ENCODE measurements at places on chromosomes 2 and 18. TPM values are rescaled to one million over a fixed set of nuclear protein-coding genes. Genes with fewer than 3 reads are reported as not detected.

DNA sequence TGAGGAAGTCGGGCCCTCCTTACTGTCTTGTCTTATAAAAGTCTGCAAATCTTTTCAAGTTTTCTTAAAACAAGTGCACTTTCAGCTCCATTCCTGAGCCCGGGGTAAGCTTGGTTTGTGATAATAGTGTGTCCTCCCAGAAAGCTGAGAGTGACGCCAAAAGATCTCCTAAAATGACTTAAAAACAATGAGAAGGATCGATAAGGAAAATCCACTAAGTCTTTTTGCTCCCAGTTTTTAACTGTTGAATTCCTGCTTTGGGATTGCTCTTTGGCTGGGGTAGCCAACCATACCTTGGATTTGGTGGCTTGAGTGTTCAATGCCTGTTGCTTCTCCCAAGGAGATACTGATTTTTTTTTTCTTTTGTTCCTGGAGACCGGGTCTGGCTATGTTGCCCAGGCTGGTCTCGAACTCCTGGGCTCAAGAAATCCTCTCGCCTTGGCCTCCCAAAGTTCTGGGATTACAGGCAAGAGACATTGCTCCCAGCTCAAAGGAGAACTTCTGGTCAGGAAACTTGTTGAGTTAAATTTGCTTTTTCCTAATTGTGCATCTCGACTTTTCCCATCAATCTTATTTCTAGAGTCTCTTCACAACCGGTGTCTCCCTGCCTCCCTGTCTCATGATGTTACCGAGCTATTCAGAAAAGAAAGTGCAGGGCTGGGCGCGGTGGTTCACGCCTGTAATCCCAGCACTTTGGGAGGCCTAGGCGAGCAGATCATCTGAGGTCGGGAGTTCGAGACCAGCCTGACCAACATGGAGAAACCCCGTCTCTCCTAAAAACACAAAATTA lies 3.0 kb downstream of the TGIF1 start:
- DNase-seq, result no peak

RNF138 gene
- 8.6 TPM for total RNA-seq

GRCh38 chr18:74977041-74977440 lies 231.9 kb downstream of the PTGR3 start:
- no peak for DNase-seq

TUBA3D gene
- 4.0 TPM for total RNA-seq

DNA sequence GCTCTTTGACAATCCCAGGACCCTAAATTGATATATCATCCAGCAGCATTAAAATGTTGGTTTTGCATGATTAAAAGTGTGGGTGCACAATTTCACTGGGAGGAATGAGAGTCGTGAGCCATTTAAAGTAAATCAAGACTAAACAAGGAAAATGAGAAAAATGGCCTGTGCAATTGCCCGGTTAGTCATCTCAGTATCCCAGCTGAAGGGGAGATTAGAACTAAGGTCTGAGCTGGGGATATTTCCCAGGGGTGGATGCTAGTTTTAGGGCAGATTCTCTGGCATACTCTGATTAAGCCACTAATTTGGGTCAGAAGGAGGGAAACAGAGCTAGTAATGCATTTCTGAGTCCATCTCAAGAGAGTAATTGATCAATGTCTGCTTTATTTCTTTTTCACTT lies 177.2 kb downstream of the EN1 start:
- DNase-seq, result no peak

DNA sequence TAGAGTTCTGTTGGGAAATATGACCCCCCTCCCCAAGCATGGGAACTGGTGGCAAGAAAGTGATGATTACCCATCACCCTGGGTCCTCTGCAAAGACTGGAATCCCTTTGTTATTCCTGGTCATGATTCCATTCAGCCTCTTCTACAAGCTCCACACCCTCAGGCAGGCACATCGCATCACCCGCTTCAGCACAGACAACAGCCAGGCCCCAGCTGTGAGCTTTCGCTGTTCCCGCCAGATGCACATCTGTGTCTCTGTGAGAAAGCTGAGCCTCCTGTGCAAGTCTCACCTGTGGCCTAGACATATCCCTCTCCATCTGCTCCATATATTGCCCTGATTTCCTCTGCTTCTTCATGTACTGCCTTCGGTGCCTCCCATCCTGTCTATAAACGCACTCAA lies 368.0 kb upstream of the RAB6C start:
- no peak for DNase-seq

- DNase-seq, result no peak
Measured at GRCh38 chr2:216296856-216297255, 75.4 kb downstream of the MARCHF4 start.

GRHL1 gene
- total RNA-seq, result 1.1 TPM

- DNase-seq, result no peak
Measured at GRCh38 chr18:50820901-50821520, 1.2 kb upstream of the MRO start.

TTC31 gene
- total RNA-seq, result 11.2 TPM

DNA sequence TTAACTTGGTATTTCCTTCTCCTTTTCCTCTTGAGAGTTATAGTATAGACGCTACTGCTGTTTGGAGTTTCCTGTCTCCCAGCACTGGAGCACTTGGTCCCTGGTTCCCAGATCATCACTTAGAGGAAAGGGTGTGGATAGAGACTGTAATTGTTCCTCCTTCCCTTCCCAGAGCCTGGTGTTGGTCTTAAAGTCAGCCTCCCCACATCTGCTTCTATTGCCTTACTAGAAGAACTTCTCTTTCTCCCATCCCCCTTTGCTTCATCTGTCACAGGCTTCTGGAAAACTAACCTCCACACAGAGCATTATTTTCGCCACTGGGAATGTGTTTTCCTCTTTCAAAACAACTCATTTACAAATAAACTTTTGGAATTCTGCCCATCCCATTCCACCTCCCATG lies 131.0 kb downstream of the CCDC85A start:
- no peak for DNase-seq

- no peak for DNase-seq
Measured at GRCh38 chr2:74835831-74836674, 2.1 kb downstream of the HK2 start.

ZSWIM2 gene
- not detected for total RNA-seq

KIF1A gene
- 10.2 TPM for total RNA-seq

- DNase-seq, result peak; percentile 99
Measured at GRCh38 chr2:210170446-210171303, 534 bp downstream of the KANSL1L start.

GRCh38 chr18:62524440-62525200 lies 1.8 kb downstream of the ZCCHC2 start:
- DNase-seq, result peak; percentile 86

GRB14 gene
- total RNA-seq, result 2.2 TPM

DNA sequence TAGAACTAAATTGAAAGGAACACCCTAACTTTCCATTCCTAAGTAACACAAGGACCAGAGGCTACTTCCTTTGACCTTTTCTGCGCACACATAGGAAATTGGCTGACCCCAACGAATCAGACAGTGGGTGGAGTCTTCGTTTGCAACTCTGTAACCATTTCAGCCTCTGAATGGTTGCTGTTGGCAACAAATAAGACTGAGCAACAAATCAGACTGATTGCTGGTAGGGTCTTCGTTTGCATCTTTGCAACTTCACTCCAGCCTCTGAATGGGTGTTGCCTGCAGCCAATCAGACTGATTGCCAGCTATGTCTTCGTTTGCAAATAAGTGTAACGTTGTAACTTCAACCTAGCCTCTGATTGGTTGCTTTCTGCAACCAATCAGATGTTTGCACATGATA lies 34.6 kb downstream of the USP40 start:
- no peak for DNase-seq

C2orf92 gene
- 4.6 TPM for total RNA-seq

DNA sequence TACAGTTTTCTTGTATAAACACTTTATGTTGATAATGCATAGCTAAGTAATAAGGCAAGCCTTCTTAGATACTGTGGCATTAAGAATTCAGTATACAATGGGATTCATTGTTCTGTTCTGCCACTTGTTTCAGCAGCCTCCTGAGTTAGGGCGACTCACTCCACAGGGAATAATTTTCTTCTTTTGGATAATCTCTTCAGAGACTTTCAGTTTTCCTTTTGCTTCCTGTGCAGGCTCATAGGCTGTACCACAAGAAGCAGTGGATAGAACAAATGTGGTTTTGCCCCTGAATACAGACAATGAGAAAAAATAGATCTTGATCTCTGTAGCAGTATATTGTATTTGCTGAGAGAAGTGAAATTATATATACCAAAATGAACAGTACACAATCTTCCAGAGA lies 298.0 kb downstream of the ZNF407 start:
- no peak for DNase-seq

TCF23 gene
- not detected for total RNA-seq

DNA sequence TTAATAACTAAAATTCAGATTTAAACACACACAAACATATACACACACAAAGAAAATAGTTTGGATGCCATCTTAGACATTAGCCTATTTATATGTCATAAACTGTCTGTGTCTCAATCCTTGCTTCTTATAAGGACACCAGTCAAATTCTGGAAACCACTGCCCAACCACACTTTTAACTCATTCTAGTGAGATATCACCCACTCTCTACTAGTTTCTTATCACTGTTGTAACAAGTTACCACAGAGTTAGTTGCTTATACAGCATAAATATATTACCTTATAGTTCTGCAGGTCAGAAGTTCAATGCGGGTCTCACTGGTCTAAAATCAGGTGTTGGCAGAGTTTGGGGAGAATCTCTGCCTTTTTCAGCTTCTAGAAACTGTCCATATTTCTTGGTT lies 239.1 kb downstream of the MTX2 start:
- DNase-seq, result no peak

GRCh38 chr2:179302764-179303571 lies 38.3 kb upstream of the SESTD1 start:
- DNase-seq, result no peak

TMEM247 gene
- not detected for total RNA-seq

- DNase-seq, result no peak
Measured at GRCh38 chr18:47174545-47175116, 1.5 kb downstream of the IER3IP1 start.

RAB17 gene
- total RNA-seq, result 3.5 TPM
